ENCODE measurements at places on chromosomes 1 and 21.

- no peak for DNase-seq
Measured at GRCh38 chr1:223556414-223557129, 108.9 kb downstream of the CAPN8 start.

GRCh38 chr1:85259118-85259911, at the start of gene C1orf52:
Gene C1orf52 (minus strand): TSS chr1:85259662. CDS start chr1:85259633, 29 bp downstream.
- peak; percentile 99 for DNase-seq

- DNase-seq = no peak
Measured at GRCh38 chr1:162405800-162406199, 6.1 kb downstream of the SH2D1B start.

GRCh38 chr1:66375125-66375524, 158.8 kb upstream of the SGIP1 start:
- no peak for DNase-seq

- no peak for DNase-seq
Measured at GRCh38 chr1:70517444-70517843, 106.4 kb downstream of the CTH start.

GRCh38 chr1:47683401-47683800, 245.6 kb downstream of the FOXD2 start:
- no peak for DNase-seq

DNA sequence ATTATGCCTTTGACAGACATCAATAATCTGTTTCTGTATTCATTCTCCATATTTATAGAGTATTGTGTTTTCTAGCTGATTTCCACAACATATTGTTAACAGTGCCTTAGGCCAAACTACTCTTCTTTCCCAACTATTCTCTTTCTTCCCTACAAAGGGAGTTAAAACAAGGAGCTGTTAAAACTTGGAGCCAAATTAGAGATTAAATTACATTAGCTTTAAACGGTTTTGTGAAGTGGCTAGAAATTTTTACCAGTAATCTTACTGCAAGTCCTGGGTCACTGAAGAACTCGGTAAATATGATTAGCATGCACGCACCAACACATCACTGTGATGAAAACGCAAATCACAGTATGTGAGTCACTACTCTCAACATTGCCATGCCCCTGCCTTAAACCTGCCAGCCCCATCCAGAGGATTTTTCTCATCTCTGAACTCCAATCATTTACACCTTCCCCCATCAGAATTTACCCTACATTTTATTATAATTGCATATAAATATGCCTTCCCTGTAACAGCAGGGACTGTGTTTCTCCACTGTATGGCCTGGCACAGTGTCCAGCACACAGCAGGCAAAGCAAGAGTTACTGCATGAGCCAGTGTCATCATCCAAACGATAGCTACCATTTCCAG, 1.5 kb upstream of the PRDX6 start:
- DNase-seq = no peak

- no peak for DNase-seq
Measured at GRCh38 chr1:224612246-224612645, 3.9 kb upstream of the CNIH3 start.

DNA sequence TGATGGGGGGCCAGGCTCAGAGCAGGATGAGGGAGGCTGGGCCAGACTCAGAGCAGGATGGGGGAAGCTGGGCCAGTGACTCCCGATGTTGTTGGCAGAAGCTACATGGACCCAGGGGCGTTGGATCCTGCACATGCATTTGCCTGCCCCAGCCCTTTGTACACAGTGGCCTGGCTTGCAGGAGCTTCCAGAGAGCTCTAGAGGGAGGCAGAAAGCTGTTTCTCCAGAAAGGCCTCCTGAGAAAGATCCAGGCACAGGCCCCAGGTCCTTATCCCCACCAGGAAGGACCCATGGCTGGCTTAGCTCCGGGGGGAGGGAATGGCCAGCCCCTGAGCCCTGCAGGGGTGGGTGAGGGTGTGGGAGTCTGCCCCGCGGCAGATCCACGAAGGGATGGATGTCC, 106.6 kb upstream of the ACTRT2 start:
- no peak for DNase-seq

DNA sequence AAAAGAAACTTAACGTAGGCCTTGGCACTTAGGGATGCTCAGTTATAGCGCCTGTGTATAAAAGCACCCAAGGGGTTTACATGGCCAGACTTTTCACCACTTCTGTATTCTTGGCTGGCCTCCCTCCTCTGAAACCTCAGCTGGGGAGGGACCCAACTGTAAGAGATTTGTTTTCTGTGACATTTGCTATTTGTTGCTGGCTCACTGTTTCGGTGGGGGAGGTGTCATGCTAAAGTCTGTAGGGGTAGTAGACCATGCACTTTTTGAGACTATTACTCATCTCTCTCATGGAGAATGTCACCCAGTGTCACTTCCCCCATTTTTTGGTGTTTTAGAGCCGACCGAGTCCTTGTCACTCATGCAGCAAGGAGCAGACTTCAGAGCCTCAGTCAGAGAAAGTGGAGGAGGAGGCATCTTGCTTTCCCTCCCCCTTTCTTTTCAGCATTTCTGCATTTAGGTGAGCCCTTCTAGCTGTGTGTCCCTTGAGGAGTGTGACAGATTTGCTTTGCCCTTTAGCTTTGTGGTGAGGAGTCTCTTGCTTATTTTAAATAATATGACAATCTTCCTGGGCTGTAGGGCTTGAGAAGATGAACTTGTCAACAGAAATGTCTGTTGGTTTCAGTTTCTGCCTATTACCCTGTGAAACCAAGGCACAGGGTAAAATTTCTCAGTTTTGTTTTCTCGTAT, 160.1 kb downstream of the FASLG start:
- DNase-seq = peak; percentile 55

- no peak for DNase-seq
Measured at GRCh38 chr1:229251185-229251584, 19.7 kb upstream of the RAB4A start.

- DNase-seq = no peak
Measured at GRCh38 chr1:28965271-28965870, 51.0 kb downstream of the EPB41 start.

GRCh38 chr1:25072461-25072860, 142.4 kb upstream of the RUNX3 start:
- DNase-seq = no peak

DNA sequence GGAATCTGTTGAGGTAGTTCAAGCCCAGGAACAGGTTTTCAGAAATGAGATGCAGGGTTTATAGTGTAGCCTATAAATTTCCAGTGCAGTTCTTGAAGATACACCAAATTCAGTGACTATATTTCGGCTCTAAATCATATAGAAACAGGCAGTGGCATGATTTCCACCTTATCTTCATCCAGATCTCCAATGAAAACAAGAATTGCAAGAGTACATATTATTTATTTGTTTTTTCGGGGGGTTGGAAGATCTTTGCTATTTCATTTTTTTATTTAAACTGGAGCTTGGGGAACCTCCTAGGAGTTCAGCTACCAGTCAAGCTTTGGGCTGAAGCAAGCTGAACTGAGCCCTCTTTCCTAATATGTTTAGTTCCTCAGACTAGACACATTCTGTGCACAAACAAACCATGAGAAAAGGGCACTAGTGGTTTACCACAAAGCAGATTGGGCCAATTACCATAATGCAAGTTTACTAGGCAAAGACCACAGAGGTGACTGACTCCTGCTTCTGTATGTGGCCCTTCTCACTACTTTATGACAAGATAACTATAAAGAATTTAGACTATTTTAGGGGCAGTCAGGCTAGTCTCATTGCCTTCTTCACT, 68.5 kb downstream of the RGS2 start:
- no peak for DNase-seq

- no peak for DNase-seq
Measured at GRCh38 chr1:202235003-202235660, 41.5 kb downstream of the LGR6 start.

- no peak for DNase-seq
Measured at GRCh38 chr1:3828391-3828790, 28.6 kb downstream of the CEP104 start.

- no peak for DNase-seq
Measured at GRCh38 chr21:36229181-36229580, 72.6 kb downstream of the DOP1B start.

DNA sequence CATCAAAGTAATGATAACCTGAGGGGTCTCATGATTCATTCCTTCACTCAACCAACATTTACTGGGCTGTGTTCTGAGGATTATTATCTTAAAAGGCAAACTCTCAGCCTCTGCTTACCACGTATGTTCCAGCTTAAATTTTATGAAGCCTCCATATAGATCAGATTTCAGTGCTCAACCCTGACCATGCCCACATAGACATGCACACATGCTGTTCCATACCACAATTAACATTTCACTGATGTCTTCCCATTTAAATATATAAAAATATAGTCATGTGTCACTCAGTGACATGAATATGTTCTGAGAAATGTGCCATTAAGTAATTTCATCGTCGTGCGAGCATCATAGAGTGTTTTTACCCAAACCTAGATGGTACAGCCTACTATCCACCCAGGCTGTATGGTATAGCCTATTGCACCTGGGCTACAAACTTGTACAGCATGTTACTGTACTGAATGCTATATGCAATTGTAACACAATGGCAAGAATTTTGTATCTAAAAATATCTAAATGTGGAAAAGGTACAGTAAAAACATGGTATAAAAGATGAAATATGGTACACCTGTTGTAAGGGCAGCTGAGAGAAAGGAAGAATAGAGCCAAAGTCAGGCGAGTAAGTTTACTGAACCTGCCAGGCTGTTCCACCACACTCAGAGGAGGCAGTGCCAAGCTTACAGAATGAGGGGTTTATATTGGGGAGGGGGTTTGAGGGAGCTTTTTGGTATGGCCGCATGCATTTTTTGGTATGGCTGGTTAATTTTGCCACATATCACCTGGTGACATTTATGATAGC, 134.7 kb upstream of the ETV3 start:
- DNase-seq = no peak

- no peak for DNase-seq
Measured at GRCh38 chr21:33022828-33023573, 2.7 kb upstream of the OLIG2 start.

DNA sequence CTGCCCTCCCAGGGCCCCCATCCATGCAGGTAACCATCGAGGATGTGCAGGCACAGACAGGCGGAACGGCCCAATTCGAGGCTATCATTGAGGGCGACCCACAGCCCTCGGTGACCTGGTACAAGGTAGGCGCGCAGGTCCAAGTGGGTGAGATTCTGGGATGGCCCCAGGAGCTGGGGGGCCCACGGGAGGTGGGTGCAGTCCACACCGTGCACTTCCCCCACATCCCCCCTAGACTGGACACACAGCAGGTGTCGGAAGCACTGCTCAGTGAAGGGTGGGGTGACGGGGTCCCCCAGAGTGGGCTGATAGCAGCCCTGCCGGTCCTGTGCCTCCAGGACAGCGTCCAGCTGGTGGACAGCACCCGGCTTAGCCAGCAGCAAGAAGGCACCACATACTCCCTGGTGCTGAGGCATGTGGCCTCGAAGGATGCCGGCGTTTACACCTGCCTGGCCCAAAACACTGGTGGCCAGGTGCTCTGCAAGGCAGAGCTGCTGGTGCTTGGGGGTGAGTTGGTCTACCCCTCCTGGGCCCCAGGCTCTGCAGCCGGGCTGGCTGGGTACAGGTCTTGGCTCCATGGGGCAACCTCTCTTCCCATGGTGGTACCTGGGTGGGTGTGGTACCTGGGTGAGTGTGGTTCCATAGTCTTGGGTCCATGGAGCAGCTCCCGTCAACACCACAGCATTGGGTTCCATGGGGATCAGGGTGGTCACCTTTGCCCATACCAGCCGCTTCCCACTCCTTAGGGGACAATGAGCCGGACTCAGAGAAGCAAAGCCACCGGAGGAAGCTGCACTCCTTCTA, 40.4 kb downstream of the TRIM11 start:
- no peak for DNase-seq

- no peak for DNase-seq
Measured at GRCh38 chr1:56577406-56578137, 1.8 kb downstream of the PLPP3 start.

DNA sequence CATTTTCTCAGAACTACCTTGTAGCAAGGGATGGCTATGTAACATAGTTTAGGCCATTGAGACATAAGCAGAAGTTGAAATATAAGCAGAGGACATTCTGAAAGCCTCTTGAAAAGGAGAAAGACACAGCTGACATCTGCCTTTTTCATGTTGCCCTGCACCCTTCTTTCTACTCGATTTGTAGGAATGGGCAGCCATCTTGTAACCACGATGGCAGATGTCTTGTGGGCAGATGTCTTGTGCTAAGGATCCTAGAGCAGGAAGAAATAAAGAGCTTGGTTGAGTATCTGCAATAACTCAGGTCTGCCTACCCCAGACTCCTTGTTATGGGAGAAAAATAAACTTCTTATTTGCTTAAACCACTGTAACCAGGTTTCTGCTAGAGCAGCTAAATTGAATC, 351.0 kb downstream of the PDE4B start:
- no peak for DNase-seq

- DNase-seq = peak; percentile 73
Measured at GRCh38 chr1:234608911-234609690, 877 bp downstream of the IRF2BP2 start.

GRCh38 chr1:182102043-182102416, 40.5 kb upstream of the ZNF648 start:
- DNase-seq = no peak

DNA sequence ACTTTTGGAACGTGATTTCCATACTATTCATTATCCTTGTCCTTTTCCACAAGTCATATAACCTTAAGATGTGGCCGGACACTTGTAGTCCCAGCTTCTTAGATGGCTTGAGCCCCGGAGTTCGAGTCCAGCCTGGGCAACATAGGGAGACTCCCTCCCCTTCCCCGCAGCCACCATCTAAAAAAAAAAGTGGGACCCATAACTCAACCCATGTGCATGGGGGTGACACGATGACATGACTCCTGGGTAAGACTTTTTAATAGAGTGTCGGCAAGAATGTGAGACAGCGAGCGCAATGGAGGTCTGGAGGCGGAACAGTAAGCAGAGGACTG, 25.7 kb downstream of the MIA3 start:
- no peak for DNase-seq

GRCh38 chr1:175385316-175385715, 192.7 kb upstream of the KIAA0040 start:
- DNase-seq = no peak

DNA sequence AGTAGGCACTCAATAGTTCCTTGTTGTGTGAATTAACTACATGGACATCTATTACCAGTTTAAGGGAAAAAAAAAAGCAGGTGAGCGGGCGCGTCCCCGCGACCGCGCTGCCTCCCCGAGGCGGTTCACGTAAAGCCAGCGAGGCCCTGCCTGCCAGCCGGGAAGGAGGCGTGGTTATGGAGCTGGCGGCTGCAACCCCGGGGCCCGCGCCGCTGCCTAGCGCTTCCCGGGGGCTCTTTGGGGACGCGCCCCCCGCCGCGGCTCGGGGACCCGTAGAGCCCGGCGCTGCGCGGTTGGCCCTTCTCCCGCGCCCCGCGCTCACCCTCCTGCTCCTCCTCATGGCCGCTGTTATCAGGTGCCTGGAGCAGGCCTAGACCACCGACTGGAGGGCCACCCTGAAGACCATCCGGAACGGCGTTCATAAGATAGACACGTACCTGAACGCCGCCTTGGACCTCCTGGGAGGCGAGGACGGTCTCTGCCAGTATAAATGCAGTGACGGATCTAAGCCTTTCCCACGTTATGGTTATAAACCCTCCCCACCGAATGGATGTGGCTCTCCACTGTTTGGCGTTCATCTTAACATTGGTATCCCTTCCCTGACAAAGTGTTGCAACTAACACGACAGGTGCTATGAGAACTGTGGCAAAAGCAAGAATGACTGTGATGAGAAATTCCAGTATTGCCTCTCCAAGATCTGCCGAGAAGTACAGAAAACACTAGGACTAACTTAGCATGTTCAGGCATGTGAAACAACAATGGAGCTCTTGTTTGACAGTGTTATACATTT, 2.6 kb upstream of the CC2D1B start:
- peak; percentile 78 for DNase-seq

- DNase-seq = no peak
Measured at GRCh38 chr21:37424396-37424795, 57.8 kb downstream of the DYRK1A start.

Data from CD4-positive, alpha-beta T cell treated with Interleukin-17A for 4 hours (primary cell).